ENCODE measurements at places on chromosomes 12 and 14.

DNA sequence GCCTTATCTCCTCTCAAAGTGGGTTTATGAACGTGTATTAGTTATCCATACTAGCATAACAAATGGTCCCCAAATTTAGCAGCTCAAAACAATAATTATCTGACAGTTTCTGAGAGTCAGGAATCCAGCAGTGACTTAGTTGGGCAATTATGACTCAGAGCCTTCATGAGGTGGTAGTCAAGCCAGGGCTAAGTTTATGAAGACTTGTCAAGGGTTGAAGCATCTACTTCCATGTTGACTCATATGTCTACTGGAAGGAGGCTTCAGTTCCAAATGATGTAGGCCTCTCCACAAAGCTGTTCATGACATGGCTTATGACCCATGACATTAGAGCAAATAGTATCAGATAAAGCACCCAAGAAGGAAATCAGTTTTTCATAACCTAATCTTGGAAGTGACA is 73.2 kb downstream of the IPO8 start:
- DNase-seq = no peak

GRCh38 chr14:104563191-104563741 is 16.3 kb upstream of the C14orf180 start:
- no peak for DNase-seq

DNA sequence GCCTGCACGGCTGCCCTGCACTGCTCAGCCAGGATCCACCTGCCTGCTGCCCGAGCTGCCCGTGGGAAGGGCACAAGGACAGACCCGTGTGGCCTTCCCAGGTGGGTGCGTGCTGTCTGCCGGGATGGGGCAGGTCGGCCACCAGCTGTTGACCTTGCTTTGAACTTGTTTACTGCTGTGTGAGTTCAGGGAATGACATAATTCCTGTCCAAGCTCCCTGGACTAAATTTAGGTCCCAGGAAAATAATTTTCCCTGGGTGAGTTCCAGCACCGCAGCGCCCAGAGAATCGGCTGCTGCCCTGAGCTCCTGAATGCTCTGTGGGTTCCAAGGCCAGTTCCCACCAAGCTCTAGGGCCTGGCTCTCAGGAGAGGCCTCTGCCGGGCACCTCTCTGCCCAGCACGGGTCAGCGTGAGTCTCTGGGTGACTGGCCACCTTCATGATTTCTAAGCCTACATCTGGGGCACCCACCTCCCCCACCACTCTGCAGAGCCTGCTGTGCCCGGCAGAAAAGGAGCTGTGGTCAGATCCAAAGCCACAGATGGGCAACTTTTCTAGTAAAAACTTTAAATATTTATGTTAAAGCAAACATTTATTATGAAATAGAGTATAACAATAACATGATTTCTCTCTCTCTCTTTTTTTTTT is 27.2 kb upstream of the MLXIP start:
- no peak for DNase-seq

DNA sequence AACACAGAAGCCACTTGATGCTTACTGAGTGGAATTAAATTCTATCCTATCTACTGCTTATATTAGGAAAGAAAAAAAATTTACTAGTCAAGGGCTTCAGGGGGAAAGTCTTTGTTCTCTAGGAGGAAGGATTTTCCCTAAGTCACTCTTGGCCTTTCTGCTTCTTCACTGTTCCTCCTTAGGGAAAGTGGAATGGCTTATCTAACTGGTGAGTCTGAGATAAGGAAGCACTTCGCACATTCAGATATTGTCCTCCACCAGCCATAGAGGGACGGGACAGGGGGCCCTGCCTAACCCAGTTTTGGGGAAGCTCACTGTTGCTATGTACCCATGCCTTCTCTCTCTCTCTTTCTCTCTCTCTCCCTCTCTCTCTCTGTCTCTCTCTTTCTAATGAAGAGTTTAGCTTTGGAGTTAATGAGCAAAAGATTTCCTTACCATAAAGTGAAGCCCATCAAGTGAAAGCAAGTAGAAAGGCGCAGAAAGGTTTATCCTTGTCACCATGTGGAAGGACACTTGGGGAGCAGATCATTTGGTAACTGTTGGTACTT is 450.6 kb downstream of the ZFP36L1 start:
- DNase-seq = no peak

DNA sequence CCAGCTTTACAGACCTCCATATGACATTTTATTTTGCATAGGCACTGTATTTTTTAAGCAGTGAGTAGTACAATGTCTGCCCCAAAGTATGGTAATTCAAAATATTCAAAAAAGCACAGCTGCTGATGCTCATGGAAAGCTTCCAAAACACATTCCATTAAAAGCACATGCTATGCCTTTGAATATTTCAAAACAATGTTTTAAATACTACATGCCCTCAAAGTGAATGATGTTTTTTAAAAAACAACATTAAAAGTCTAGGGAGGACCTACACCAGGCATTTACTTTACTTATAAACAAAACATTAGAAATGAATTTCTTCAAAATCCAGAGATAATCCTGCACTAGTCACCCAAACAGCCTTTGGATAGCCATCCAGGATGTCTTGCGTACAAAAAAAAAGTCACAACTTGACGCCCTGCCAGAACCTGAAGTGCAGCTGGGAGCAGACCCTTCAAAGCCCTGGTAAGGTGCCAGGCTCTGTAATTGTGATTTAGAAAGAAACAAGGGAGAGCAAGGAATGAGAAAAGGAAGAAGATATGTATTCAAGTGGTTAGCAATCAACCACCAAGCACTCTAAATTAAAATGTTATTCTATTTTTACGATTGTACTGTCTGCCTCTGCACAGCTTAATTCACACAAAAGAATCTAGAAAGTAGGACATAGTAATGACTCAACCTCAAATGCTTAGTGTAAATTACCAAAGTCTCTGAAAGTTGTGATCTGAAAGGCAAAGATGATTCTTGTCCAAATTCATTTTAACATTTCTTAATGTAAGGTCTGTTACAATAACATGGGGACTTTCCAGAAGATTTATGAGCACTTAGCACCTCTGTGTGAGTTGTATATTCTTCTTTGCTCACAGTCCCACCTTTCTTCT is 31.9 kb downstream of the CEP83 start:
- DNase-seq = no peak

- DNase-seq = no peak
These were observed 21.2 kb downstream of the ZFP36L1 start for GRCh38 chr14:68771631-68772030.

DNA sequence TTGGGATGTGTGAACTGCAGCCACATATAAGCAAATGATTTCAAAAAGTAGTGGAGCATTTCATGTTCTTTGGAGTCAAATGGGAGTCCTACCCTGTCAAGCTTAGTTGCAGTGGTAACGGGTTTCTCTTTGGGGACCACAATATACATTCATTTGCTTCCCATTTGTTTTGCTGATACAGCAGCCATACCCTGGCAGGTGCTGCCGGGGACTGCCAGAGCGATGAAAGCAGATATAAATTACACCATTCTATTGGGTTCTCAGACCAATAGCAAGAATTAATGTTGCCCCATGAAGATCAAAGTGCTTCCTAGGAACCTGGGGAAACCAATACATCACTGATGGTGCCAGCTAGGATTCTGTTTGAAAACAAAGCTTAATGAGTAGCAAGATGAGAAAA is 1621.5 kb upstream of the FLRT2 start:
- DNase-seq = no peak
